Endothelial cell (in vitro differentiated cells): ENCODE measurements at places on chromosomes 12 and 14. TPM values are rescaled to one million over a fixed set of nuclear protein-coding genes. Genes with fewer than 3 reads are reported as not detected.

Gene TMEM52B
- total RNA-seq = not detected

Gene GPR68
- 5.4 TPM for total RNA-seq

Gene ISM2
- 0.21 TPM for total RNA-seq

Gene TBX3
- 0.41 TPM for total RNA-seq

Gene SDR9C7
- not detected for total RNA-seq

Gene MYH6
- total RNA-seq = 1.6 TPM

Gene ASCL4
- total RNA-seq = not detected

Gene KRT2
- total RNA-seq = not detected

Gene HOXC10
- 1.9 TPM for total RNA-seq

Gene TEX22
- 1.1 TPM for total RNA-seq

Gene BICD1
- total RNA-seq = 87.9 TPM

Gene CCDC175
- not detected for total RNA-seq

Gene ERO1A
- total RNA-seq = 32.2 TPM

Gene ADAMTS20
- 0.15 TPM for total RNA-seq

Gene RPL10L
- total RNA-seq = not detected

Gene TIMM9
- 42.1 TPM for total RNA-seq
